ENCODE measurements at places on chromosomes 4 and X.

DNA sequence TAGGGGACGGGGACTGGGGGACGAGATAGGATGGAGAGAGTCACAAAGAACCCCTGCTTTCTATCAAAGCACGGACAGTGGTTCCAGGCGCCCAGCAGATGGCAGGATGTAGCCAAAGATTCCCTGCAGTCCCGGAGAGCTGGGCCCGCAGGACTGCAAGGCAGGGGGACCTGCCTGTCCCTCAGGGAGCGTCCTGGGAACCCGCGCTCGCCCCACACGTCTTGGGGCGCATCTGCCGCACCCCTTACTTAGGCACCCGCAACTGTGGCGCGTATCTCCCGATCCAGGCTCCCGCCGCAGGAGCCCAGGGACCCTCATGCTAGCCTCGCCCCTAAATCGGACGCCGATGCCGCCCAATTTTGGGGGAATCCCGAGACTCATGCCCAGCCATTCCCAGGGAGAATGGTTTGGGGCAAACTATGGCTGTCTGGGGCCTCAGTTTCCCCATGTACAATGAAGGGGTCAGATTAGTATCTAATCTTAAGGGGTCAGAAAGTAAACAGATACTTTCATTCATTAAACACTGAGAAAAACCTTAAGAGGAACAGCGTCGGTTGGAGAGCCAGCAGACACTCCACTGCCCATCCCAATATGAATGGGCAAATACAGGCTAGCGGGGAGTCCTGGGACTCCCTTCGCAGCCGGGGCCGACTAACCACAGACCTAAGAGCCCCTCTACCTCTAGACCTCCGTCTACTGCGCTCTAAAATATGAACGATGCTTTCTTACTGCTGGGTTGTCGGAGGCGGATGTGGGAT, 581 bp upstream of the STK32B start:
- peak; percentile 84 for DNase-seq

DNA sequence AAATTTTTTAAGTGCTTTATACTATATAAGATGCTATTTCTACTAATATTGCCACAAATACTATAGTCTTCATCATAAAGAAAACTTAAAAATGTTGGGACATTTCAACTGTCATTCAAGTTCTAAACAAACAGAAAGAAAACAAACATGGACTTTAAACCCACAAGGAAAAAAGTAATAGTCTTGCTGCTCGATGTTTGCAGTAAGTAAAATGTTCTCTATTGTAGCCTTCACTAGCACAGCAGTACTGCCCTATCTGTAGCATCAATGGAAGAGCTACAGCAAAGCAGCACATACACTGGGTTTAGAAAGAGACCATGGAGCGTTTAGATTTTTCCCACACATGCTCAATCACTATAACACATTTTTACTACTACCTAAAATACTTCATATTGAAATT, 146.8 kb downstream of the KLHL13 start:
- DNase-seq: no peak

GRCh38 chr4:121720109-121720508, 23.3 kb upstream of the ANXA5 start:
- no peak for DNase-seq

DNA sequence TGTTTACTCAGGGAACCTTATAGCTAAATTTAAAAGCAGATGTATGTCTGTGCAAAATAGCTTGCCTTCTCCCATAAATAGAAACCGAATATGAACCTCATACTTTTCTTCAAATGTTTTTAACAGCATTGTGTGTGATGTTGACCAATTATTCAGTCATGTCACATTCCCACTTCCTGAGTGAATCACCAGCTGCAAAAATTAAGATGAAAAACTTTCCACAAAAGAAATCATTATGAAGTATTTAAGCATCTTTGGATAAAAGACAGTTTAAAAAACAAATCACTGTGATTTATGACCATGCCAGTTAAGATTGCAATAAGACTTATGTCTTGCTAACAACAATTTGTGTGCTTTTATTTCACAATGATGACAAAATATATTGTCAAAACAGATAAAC, 220.1 kb downstream of the PDGFC start:
- DNase-seq: no peak

GRCh38 chr4:40559585-40560465, 69.8 kb downstream of the RBM47 start:
- DNase-seq: no peak
